Dorsolateral prefrontal cortex (tissue), 122 donors: ENCODE measurements at places on chromosomes 7 and 10.

GRCh38 chr10:104937567-104937966 lies 296.5 kb downstream of the SORCS3 start:
- no peak for DNase-seq

GRCh38 chr10:106216085-106216484 lies 948.4 kb downstream of the SORCS1 start:
- DNase-seq, result no peak

DNA sequence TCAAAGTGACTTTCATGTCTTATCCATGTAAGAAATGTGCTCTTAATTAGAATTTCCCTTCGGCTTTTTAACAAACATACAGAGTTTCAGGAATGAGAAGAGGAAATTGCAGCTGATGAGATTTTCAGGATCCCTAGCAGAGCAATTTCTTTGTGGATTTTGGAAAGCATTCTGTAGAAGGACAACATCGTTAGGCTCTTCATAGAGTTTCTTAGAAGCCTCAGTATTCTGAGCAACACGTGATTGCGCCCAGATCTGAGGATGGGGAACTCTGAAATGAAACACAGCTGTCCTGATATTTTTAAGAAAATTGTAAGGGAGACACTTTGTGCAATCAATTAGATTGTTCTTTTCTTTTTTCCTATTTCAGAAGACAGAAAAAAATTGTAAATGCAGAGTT lies 85.8 kb downstream of the LHFPL3 start:
- no peak for DNase-seq

DNA sequence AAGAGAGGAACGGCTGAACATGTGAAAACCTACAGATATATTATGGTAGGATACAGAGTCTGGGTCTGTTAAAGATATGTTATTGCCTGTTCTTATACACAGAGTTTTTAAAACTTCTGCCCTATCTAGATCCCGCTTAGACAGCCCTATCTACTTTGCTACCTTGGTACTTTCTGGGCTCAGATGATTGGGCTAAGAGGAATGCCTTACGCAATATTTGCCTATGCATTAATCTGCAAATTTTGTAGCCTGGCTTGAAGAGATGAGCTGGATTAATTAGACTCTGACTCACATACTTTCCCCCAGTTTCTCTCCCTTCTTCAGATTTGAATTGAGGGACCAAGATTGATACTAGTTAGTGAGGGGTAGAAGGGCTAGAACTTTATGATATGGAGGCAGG lies 33.6 kb upstream of the A1CF start:
- DNase-seq, result no peak

DNA sequence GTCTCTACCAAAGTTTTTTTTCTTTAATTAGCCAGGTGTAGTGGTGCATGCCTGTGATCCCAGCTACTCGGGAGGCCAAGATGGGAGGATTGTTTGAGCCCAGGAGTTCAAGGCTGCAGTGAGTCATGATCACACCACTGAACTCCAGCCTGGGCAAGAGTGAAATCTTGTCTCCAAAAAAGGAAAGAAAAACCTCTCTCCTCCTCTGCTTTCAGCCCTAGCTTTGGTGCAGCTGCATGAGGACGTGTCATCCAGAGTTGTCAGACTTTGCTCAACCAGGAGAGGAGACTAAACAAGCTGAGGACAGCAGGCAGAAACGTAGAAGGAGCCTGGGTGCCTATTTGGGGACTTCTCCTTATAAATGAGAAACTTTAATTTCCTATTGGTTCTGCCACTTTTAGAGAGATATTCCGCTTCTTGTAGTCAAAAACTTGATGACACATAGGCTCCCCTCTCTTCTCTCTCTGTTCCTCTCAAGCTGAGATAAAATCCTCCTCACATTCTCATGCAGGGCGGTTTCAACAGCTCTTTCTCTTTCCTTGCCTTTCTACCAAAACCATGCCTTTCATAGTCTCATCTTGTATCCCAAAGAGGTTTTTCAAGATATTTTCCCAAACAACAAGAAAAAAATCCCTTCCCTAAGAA lies 205.4 kb downstream of the ARHGAP12 start:
- no peak for DNase-seq

DNA sequence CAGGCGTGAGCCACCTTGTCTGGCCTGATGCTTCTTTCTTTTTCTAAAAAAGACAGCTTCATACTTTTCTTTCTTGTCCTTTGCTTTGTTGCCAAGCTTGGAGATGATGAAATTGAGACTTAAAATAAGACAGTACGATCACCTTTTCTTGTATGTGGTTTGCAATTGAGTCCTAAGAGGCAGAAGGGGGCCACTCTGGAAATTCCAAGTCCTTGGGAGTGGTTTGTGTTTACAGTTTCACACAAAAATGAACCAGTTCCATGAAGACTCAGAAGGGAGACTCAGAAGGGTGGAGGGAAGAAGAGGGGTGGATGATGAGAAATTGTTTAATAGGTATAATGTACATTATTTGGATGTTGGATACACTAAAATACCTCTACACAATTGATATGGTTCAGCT lies 70.7 kb upstream of the TNS3 start:
- no peak for DNase-seq

DNA sequence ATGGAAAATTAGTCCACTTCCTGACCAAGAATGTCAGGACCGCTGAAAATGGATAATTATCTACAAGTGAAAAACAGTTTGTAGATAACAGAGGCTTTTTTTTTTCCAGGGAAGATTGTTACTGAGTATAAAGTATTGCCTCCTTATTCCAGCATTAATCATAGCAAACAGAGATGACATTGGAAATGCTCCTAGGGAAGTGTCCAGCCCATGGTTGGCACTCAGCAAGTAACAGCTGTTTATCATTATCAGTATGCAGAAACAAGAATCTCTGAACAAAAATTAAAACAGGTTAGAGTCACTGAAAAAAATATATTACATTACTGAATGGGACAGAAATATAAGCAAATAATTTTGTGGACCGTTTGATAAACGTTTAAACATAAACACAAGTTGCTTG lies 14.6 kb downstream of the FGL2 start:
- no peak for DNase-seq

- no peak for DNase-seq
Measured at GRCh38 chr7:115306586-115306985, 384.7 kb downstream of the MDFIC start.

GRCh38 chr10:62734781-62735463 lies 69.6 kb upstream of the ADO start:
- no peak for DNase-seq

GRCh38 chr7:32264702-32265284 lies 194.6 kb upstream of the PDE1C start:
- DNase-seq, result no peak

DNA sequence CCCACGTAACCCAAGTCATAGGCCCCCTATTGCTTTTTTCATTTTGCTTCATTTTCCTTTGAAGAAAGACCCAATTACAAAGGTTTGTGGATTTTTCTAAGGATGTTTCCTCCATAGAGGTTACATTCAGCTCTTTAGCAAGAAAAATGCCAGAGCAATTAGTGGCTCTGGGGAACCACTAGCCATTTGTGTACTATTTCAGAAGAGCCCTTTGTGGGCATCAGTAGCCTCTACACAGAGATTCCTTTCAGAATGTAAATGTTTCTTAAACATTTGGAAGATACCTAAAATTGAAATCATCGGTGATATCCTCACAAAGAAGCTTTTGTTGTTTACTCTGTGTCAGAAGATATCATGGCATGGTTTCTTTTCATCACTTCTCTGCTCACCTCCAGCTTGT lies 291.0 kb upstream of the KMT2E start:
- DNase-seq, result no peak

DNA sequence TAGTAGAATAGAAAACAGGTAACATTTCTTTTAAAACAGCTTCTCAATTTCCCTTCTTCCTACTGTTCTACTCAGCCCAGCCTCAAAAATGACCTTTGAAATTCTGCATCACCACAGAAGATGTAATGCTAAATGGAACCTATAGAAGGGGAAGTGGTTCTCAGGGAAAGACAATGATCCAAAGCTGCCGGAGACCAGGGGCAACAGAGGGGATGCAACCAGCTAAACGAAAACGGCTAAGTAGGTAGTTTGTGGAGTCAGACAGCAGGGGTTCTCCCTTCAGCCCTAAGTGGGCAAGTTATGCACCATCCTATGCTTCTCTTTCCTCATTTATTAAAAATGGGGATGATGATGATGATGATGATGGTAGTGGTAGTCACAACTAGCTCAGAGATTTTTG lies 214.3 kb downstream of the ELMO1 start:
- DNase-seq, result no peak

- DNase-seq, result no peak
Measured at GRCh38 chr7:36854652-36855051, 130.4 kb upstream of the AOAH start.

- no peak for DNase-seq
Measured at GRCh38 chr7:68629-69028, 123.7 kb upstream of the FAM20C start.

DNA sequence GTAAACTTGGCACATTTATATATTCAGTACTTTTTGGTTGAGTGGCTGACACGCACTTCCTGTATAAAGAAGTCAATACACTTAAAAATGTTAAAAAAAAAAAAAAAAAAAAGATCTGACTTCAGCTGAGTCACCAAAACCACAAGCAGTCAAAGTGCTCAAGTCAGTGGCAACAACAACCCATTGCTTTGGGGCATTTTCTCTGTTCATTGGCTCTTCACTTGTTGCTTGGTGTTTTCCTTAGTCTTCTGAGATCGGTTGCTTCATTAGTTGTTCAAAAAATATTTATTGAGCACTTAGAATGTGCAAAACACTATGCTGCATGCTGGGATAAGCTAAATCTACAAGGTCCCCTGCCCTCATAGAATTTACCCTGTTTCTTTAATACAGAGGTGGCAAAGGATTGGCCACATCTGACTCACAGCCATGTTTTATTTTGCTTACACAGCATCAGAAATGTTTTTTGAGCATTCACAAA lies 63.7 kb downstream of the ZNRF2 start:
- DNase-seq, result no peak

- DNase-seq, result no peak
Measured at GRCh38 chr10:82918022-82918421, 1043.0 kb downstream of the NRG3 start.

- no peak for DNase-seq
Measured at GRCh38 chr7:139850906-139851305, 21.8 kb downstream of the TBXAS1 start.

- DNase-seq, result no peak
Measured at GRCh38 chr10:28925121-28925663, 247.9 kb downstream of the BAMBI start.
